C1 segment of cervical spinal cord (tissue), 14 donors: ENCODE measurements at places on chromosomes 1 and 21.

DNA sequence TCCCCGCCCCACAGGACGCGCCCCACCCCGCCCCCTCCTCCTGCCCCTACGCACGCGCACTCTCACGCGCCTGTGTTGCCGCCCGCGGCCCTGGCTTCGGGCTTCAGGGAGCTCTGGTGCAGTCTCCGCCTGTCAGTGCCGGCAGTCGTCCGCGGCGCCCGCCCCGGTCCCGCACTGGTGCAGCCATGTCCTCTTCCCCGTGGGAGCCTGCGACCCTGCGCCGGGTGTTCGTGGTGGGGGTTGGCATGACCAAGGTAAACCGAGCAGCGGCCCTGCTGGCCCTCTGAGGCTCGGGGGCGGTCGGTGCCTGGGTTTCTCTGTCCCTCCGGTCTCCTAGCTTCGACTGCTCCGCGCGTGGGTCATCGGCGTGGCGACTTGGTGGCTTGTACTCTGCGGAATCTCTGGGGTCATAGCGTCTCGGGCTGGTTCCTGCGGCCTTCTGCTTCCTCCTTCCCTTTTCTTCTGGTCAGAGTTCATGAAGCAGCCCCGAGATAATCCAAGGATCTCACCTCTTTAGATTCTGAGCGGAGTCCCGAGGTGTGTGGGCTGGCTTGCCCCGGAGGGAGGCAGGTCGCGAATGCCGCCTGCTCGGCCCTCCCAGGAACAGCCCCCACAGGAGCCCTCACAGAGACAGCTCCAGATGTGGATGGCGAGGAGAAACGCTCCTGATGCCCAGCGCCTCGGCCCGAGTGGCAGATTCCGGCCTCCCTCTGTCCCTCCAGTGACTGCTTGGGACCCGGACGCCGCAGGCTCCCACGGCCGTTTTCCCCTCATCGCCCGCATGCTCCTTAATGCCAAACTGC, at the start of gene SCP2:
Gene SCP2 (plus strand): TSS at position 65 of the 803 bp plus-strand sequence. CDS start 121 bp downstream, at position 186.
- peak; percentile 54 for DNase-seq

- no peak for DNase-seq
Measured at GRCh38 chr1:62514746-62515423, 78.0 kb downstream of the USP1 start.

- DNase-seq: no peak
Measured at GRCh38 chr21:43864313-43864961, 586 bp upstream of the AGPAT3 start.

DNA sequence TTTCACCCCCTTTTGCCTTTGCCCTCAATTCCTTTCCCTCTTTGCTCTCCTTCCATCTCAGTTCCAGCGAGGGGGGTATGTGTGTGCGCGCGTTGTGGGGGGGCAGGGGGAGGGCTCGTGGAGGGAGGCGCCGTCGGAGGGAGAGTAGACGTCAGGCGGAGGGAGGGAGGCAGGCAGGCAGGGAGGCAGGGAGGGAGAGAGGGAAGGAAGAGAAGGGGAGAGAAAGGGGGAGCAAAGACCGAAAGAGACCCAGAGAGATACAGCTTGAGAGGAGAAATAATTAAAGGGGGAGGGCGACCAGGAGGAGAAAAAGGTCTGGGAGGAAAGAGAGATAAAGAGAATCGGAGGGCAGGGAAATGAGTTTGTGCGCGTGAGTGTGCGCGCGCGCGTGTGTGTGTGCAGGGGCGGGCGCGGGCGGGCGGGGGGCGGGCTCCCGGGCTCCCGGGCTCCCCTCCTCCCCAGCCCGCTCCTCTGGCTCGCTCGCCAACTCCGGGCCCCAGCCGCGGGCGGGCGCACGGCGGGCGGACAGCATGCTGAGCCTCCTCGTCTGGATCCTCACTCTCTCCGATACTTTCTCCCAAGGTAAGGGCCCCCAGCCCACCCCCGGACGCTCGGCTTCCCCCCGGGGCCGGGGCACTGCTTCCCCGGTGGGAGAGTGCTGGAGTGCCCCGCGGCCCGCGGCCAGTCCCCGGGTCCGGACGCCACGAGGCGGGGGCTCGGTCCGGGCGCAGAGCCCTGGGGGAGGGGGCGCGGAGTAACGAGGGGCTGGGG, at the start of gene KIRREL1:
Gene KIRREL1 (plus strand): TSS at position 499 of the 771 bp plus-strand sequence. CDS start 32 bp downstream, at position 531.
- DNase-seq: no peak

DNA sequence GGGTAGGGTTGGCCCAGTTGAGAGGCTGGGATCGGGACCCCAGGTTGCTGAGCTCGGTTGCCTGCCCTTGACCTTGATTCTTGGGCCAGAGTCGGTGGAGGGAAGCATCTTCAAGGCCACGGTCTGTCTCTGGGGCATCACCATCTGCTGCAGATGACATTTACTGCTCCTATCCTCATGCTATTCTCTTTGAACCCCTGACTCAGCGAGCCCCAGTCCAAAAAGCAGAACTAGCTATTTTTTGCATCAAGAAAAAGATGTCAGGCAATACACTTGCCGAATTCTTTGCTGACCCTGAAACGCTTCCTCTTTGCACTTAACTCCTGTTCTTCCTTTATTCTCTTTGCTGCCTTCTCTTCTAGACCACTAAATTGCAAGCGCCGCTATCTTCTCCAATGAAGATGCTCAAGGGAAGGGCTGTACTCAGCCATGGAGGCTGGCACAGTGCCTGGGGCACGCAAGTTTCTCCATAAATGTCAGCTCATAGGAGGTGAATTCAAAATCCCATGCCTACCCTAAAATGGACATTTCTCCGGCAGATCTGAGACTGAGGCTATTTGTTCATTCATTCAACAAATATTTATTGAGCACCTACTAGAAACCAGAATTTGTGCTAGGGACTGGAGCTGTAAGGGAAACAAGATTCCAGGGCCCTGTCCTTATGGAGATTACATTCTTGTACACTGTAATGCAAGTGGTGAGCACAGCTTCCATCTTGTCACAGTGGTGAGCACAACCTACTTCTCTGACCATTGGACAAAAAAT, 20.5 kb upstream of the CAPZB start:
- peak; percentile 16 for DNase-seq

GRCh38 chr1:47635597-47635996, 197.8 kb downstream of the FOXD2 start:
- no peak for DNase-seq

GRCh38 chr1:190119683-190120082, 358.0 kb downstream of the BRINP3 start:
- DNase-seq: no peak

DNA sequence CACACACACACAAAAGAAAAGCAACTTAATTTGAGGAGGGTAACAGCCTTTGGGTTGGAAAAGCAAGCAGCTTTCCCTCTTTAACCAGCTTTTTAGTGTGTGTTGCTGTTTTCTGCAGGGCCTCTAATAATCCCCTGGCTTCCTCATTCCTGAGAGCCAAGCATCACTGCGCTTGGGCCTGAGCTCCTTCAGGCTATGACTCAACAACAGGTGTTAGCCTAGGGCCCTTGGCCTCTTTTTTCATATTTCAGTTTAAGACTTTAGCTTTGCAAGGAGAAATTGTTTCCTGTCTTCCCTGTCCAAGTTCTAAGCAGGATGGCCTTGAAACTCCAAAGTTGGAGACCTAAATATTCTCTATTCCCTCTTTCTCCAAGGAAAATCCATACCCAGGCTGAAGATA, 26.2 kb upstream of the SNX27 start:
- no peak for DNase-seq

DNA sequence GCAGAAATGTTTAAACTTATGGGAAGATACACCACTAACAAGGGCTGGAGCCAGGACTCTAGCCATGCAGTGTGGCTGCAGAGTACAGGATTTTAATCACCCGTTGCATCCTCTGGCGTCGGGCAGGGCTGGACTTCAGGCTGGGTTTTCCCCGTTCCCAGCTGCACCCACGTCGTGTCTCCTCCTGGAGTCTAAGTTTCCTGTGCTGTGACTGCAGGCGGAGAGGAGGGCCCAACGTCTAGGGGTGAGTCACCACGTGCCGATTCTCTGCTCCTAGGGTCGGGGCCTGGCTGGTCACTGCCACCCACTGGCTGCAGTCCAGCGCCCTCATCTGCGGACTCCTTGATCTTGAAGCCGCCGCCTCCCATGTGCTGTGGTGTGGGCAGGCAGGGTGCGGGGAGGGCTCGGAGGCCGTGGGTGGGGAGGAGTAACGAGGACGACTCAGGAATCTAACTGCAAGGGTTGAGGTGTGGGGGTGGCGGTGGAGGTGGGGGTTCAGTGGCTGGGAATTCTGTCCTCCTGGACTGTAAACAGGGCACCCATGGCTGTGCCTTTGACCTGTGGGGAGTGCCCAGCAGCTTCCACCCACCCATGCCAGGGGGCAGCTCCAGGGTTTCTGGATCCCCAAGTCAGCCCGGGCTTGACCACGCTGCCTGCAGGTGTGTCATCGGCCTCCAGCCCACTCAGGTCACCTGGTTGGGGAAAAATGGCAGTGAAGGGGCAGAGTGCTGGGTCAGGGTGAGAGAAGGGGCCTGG, 77.8 kb downstream of the ALPL start:
- DNase-seq: no peak

DNA sequence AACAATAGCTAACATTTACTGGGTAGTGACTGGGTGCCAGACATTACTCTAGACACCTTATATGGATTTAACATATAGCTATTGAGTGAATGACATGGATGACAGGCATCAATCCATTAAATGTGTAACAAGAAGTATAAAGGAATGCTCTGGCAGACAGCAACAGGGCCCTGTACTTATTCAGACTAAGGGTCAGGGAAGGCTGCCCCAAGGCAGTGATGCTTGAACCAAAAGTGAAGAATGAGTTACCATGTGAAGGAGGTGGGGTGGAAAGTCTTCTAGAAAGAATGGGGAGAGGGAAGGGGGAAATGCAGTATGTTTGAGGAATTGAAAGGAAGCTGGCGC, 8.3 kb upstream of the PTPRF start:
- no peak for DNase-seq

DNA sequence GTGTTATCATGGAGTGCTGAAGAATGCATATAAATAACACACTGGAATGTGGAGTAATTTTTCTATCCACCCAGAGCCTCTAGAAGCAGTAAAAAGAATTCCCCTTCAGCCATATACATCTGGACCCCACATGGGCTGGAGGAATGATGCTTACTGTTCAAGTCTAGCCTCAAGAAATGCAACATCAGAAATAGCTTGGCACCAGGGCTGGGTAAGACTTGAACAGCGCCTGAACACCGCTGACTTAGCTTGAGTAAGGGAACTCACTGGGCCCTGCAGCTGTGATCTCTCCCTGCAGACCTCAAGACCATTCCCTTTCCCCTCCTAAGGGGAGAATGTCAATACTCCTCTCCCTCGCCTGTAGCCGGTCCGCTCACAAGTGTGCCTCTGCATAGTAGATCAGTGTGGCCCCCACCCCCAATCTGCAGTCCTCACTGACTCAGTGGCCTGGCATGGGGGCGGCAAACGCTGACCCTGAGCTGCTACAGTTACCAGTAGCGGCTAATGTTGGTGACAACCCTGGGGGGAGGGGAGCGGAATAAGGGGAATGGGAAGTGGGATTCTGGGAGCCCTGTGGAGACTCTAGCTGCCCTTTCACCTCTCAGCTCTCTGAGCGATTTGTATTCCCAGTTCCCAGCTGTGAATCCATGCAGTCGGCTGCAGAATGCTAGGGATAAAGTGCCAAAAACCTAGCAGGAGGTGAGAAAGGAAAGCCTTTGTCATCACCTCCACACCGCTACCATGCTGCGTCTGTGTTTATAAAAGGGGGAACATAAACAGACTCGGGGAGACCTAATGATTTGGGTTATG, 483.9 kb downstream of the DISC1 start:
- no peak for DNase-seq

GRCh38 chr1:182149411-182149965, 88.0 kb upstream of the ZNF648 start:
- DNase-seq: no peak
